GM12865 (cell line): ENCODE measurements at places on chromosomes 5 and 9.

- DNase-seq, result peak; percentile 4
Observed at GRCh38 chr9:108416324-108416723, 439.5 kb downstream of the ACTL7B start.

GRCh38 chr5:168992687-168993086 is 308.3 kb downstream of the SLIT3 start:
- no peak for DNase-seq

DNA sequence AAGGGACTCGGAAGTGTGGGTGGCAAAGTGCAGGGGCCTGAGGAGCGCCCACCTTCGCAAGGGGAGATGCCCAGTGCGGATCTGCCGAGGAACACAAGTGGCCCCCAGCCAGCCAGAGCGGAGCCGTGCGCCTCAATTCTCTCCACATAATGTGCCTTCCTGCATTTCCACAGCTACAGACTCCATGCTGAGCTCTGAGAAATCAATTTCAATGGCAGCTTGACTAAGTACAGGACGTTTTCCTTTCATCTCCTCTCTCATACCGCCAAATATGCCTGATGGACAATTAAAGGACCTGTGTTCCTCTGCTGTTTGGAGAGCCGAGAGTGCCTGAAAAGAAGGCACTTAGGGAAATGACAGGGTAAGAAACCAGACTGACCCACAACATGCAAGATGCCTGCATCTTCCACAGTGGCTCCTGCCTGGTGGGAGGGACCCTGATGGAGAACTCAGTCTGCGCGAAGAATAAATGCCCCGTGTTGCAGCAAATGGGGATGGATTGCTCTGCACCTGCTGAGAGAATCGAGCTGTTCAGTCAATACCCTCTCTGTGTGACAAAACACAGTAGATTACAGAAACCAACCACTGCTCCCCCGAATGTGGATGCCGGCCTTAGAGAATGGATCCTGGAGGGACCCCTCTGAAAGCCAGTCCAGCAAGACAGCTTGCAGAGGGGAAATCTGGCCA is 38.6 kb upstream of the OLFM1 start:
- no peak for DNase-seq

DNA sequence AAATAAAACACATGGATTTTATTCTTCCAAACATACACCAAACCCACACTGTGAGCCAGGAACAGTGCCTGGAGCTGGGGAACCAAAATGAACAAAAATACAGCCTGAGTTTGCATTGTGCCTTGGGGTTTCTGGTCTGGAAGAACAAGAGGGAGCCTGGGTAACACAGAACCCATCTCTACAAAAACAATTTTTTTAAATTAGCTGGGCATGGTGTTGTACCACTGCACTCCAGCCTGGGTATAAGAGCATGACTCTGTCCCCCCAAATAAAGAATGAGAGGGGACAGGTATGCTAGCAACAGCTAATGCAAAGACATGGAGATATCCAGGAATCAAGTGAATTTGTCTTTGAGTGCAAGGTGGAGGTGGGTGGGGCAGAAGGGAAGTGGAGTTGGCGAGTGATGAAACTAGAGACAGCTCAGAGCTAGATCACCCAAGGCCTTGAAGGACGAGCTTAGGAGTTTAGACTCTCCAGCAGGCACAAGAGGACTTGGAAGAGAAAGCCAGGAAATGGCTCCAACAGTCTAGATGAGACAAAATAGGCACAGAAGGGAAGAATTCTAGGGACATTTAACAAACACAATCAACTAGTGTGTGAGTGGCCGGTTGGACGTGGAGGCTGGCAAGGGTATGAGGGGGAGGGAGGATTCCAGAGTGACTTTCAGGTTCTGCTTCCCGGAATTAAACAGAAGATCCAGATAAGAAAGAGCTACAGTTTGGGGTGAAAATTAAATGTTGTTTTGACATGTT is 47.4 kb downstream of the FNBP1 start:
- DNase-seq, result peak; percentile 84

- no peak for DNase-seq
Observed at GRCh38 chr5:121746763-121747162, 104.9 kb upstream of the FTMT start.

DNA sequence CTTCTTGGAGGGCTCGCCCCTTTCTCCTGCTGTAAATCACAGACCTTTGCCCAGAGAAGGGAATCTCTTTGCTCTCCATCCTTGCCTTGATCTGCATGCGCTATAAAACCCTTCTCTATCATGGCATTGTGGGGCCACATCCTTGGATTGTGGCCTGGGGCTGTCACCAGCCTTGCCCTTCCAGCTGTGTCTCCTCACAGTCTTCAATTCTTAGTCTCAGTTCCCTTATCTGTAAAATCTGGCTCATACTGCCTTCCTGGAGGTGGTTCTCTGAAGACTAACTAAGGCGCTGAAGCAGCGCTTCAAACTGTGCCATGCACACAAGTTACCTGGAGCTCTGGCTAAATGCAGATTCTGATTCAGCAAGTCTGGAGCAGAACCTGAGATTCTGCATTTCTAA is 53.4 kb upstream of the RARS1 start:
- DNase-seq, result peak; percentile 31

DNA sequence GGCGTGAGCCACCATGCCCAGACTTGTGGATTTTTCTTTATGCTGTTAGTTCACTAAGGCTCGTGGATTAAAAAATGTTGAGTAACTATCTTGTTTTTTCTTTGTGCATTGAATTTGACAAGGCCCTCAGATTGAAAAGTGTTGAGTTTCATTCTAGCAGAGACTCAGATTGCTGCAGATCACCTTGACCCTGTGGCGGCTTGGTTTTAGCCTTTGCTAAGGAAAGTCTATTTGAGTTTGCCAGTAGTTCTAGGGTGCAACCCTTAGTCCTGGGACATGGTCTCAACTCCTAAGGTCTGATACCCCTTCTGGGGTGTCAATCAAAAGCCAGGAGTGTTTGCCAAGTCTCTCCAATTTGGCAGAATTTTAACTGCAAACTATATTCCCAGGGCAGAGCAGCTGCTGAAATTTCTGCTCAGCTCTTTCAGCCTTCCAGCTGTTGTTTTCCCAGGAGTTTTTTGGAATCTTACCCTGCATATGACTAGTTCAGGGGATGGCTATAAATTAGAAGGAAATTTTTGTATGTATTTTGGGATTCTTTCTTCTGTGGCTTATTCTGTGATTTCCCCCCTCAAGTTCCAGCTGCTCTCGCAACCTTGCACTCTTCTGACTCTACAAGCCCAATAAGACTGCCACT is 84.3 kb upstream of the HAND1 start:
- DNase-seq, result no peak

DNA sequence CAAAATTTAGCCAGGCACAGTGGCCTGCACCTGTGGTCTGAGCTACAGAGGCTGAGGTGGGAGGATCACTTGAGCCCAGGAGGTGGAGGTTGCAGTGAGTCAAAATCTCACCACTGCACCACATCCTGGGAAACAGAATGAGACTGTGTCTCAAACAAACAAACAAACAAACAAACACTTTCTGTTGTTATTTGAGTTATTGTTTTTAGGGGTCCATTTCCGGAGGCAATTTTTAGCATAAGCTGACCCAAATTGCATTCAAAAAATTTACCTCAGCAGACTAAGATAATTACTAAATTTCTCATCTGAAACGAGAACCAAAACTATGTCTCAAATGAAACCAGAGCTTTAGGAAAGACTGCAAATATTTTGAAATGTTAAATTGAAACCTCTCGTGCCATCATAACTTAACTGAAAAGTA is 1485.1 kb downstream of the EFNA5 start:
- peak; percentile 60 for DNase-seq

- DNase-seq, result peak; percentile 76
Observed at GRCh38 chr9:130927995-130928900, 10.8 kb downstream of the FIBCD1 start.

- no peak for DNase-seq
Observed at GRCh38 chr5:124650951-124651662, 95.3 kb downstream of the ZNF608 start.

DNA sequence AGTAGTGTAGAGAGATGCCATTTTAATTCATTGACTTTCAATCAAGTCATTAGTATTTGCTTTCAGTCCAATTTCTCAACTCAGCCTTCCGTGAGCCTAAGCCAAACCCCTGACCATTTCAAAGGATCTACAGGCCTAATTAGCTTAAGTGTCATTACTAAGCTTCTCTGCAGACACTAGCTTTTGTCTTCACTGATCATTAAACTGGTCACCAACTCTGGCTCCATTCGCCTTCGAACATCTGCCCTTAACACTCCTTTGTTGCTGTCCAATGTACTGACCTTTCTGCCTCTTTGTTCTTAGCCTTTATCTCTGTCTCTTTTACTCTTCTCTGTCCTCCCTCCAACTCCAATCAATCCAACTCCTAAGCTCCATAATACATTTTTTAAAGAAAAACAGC is 299.3 kb downstream of the DIRAS2 start:
- DNase-seq, result no peak

- DNase-seq, result no peak
Observed at GRCh38 chr5:873328-873727, 19.3 kb downstream of the BRD9 start.

DNA sequence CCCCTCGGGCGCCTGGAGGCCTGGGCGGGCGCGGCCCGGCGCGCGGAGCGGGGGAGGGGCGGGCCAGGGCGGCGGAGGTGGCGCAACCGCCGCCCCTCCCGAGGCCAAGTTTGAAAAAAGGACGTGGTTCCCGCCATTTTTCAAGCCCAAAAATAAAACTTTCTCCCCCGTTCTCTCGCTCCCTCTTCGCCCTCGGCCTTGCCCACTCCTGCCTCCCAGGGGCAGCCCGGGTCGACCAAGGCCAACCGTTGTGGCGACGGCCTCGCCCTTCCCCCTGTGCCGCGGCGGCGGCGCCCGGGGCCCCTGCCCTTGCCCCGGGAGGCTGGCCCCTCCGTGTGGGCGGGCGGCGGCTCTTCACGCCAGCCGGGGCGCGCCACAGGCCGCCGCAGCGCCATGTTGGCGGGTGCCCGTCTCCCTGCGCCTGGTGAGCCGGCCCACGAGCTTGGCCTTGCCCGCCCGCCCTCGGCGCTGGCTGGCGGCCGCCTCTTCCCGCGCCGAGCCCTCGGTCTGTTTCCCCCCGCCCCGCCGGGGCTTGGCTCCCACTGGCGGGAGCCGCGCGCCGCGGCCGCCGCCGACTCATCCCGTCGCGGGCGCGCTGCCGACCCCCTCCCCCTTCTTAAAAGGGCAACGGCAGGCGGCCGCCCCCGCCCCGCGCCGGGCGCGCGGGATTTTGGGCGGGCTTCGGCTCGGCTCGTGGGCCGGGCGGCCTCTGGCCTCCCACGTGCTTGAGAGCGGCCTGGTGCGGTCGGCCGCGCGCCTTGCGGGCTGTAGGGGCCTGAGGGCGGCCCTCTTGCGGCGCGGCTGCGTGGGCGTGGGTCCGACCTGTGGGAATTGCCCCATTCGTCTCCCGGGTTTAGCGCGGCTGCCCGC is 1.3 kb downstream of the ANP32B start:
- DNase-seq, result peak; percentile 90

DNA sequence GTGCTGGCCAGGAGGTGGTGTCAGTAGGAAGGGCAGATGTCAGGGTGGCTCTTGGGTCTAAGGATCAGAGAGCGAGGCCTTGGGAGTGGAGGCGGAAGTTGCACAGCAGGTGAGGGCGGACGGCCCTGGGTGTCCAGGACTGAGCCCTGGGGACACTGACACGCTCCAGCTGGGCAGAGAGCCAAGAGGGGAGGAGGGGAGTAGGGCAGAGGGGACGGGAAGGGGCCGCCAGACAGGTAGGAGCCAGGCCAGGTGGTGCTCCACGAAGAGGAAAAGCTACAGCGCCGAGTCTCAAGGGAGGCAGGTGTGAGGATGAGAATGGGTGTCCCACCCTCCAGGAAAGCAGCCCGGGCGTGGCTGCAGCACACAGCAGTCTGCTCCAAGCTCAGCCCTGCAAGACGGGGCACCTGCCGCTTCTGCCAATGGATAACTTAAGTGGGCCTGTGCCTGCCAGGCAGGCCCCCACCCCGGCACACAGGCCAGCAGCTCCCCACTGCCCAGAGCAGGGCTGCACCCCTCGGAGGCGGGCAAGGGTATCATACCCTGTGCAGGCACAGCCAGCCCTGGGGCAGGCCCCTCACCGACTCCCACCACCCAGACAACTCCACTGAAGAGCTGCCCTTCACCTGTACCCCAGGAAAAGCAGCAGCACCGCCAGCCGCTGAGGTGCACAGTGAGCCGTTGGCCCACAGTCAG is 4.9 kb downstream of the TPRN start:
- no peak for DNase-seq

DNA sequence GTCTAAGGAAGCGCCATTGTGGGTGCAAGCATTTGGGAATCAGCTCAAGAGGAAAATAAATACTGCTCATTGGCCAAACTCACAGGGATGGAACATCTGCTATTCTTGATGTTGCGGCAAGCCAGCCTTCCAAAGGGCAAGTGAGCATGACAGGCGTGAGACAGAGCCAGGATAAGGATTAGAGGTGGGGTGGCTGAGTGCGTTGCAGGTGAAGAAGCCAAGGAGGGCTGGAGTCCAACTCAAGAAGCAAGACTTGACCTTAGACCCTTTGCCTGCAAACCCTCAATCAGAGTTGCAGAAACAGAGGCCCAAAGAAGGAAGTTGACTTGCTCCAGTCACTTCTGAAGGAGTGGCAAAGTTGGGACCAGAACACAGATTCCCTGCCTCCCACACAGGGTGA is 79.4 kb downstream of the WWC1 start:
- DNase-seq, result no peak

DNA sequence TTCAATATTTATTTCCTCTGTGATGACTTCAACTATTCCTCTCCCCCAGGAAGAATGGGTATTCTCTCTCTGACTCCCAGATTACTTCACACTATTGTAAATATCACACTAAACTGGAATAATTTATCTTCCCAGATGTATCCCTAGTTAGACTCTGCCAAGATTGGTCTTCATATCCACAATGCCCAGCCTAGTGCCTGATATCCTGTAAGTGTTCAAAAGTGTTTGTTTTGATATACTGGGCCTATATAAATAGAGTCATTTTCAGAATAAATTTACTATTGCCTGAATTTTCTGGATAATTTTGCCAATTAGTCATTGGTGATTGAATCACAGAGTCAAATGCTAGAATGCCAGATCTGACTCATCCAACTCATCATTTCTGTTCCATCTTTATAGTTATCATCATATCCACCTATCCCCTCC is 143.7 kb upstream of the TNC start:
- DNase-seq, result no peak

GRCh38 chr5:54217826-54218503 is 92.4 kb downstream of the ARL15 start:
- peak; percentile 53 for DNase-seq

DNA sequence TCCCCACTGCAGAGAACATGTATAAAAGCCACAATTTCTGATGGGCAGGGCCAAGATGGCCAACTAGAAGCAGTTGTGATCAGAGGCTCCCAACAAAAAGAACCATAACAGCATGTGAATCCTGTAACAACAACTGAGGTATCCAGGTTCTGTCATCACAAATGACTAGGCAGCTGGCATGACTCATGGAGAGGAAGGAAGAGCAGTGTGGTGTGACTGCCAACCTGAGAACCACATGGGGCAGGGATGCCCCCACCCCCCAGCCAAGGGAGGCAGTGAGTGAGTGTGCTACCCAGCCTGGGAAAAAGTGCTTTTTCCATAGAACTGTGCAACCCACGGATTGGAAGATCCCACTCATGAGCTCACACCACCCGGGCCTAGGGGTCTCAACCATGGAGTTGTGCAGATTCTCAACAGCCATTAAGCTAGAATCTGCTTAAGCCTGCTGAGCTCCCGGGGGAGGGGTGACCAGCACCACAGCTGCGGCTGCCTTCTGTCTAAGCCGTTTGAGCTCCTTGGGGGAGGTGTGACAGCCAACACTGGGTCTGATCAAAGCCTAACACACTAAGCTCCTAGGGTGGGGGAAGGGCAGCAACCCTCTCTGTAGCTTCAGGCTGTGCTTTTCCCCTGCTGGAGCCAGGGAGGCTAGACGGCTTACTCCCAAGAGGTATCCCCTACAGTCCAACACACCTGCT is 80.1 kb upstream of the DMAC1 start:
- DNase-seq, result peak; percentile 1
